ENCODE measurements at places on chromosomes 13 and 19.

DNA sequence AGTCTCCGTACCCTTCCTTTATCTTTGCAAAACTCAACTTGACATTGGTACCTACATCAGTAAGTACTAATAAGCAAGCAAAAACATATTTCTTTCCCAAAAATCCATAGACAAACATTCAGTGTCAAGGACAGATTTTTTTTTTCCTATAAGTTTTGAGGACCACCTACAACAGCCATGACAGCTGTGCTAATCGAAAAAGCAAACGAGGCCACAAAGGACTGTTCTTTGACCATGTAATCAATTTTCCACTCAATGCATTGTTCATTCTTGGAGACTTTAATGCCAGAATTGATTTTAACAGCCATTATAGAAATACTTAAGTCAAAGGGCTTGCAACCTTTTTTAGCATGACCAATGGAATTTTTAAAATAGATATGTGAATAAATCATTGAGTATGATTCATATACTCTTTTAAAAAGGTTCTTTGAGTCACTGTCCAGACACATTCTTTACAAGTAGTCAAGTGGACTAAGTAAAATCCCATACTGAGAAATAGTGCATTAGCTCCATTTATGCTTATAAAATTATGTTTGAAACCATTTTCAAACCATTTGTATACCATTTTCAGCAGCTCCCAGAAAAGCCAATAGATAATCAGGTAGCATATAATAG lies 323.9 kb downstream of the MZT1 start:
- no peak for DNase-seq

- no peak for DNase-seq
Measured at GRCh38 chr19:47520343-47520806, 5.5 kb upstream of the NAPA start.

DNA sequence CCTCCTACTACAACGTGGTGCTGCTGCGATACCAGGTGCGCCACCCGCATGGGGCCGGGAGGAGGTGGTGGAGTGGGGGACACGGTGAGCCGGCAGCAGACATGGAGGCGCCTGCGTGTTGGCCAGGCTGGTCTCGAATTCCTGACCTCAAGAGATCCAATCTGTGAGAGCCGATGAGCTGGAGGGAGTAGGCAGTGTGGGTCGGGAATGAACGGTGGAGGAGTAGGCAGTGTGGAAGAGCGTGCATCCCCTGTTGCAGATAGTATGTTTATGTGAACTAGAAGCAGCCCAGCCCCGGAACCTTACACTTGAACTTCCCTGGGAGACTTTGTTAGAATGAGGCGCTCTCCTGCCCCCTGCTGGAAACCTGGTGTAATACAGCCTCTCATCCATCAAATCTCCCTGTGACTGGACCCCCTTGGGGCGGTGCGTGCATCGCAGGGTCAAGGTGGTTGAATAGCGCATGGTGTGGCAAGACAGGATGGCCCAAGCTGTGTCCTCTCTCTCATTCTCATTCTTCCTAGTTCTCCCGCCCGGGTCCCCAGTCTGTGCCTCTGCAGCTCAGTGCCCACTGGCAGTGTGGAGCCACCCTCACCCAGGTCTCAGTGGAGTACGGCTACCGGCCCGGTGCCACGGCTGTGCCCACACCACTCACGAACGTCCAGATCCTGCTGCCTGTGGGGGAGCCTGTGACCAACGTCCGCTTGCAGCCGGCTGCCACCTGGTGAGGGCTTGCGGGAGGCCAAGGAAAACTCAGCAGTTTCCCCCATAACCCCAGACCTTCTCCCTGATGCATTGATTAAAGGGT lies 10.5 kb upstream of the B3GNT3 start:
- peak; percentile 32 for DNase-seq

DNA sequence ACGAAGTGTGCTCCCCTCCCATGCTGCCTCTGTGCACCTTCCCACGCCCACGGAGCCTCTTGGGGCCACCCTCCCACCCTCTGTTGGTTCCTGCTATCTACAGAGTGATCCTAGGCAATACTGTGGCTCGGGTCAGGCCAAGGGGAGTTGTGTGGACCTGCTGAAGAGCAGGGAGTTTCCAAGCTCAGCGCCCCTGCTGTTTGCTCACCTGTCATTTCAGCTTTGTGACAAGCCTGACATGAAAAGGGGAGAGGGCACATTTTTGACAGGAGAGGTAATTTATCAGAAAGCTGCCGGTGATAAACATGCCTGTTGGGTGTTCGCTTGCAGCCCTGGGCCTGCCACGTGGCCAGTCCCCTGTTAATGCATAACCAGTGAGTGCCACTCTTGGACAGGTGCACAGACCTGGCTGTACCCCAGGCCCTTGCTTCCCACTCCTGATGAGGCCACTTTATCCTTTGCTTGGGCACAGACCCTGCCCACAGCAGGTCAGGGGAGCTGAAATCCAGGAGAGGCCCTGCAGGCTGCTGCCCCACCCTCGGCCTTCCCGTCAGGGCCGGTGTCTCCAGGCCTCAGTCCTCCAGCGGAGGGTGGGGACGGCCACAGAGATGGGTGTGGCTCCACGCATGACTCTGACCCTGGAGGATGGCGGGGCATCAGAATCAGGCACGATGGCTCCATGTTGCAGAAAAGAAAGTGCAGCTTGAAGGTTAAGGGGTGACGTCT lies 201.5 kb upstream of the GPR12 start:
- DNase-seq = no peak

- no peak for DNase-seq
Measured at GRCh38 chr19:50906217-50906616, 5.0 kb downstream of the KLK4 start.

DNA sequence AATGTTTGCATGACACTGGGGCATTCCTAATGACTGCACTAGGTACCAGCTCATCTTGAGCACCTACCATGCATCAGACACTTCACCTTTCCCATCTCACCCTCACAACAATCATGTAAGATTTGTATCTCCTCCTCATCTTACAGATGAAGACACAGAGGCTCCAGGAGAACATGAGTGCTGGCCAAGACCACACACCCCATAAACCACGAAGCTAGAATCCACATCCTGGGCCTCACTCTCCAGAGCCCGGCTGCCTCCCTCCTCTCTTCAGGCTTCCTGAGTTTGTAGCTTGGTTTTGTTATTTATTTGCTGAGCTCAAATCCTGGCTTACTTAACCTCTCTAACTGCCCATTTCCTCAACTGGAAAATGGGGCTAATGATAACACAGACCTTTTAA lies 25.9 kb downstream of the FAM216B start:
- no peak for DNase-seq

DNA sequence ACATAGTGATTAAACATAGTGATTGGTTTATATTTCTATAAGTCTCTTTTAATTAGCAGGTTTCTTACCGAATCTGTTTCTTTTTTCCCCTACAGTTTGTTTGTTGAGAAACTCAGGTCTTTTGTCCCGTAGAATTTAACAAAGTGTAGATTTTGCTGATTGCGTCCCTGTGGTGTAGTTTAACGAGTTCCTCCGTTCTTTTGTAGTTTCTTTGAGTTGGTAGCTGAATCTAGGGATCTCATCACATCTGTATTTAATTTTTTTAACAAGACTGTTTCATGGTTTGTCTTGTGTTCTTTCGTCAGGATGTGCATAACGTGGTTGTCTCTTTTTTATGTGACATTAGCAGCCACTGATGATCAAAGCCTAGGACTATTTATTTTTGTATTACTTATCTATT lies 111.1 kb downstream of the AKAP11 start:
- DNase-seq = no peak

DNA sequence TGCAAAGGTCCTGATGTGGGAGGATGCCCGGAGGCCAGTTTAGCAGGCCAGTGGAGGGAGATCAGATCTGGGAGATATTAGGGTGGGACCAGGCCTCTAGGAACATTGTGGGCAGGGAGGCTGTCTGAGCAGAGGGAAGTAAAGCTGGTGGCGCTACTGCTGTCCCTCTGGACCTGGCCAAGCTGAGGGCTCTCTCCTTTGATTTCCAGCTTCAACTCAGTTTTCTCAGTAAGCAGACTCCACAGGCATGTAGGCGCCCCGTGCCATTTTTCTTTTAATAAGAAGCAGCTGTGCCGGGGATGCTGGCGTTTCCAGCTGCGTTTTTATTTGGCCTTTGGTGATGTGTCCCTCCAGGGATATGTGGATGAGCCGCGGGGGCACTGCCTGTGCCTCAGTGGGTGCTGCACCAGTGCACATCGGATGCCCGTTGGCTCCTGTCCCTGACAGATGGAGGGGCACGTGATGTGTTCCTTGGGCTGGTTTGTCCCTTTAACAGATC lies 6.7 kb downstream of the DNM2 start:
- DNase-seq = no peak

- DNase-seq = no peak
Measured at GRCh38 chr13:77172650-77173049, 145.7 kb upstream of the FBXL3 start.

DNA sequence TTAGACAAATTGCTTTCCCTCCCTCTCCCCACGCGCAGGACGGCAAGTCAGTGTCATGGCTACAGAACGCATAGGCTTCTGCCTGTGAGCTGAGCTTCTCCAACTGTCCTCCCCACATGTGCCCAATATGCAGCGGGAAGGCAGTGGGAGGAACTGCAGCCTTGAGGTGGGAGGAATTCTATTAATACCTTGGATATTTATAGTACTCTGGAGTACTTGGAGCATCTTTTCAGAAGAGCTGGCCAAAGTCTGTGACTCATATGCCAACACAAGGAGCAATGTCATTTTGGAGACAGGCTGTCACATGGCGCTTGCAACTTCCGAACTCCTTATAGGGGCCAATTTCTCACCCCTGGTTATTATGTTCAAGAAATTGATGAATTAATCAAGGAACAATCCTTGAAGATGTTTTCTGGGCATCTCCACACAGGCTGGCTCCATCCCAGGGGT lies 245.0 kb upstream of the SERP2 start:
- DNase-seq = no peak

DNA sequence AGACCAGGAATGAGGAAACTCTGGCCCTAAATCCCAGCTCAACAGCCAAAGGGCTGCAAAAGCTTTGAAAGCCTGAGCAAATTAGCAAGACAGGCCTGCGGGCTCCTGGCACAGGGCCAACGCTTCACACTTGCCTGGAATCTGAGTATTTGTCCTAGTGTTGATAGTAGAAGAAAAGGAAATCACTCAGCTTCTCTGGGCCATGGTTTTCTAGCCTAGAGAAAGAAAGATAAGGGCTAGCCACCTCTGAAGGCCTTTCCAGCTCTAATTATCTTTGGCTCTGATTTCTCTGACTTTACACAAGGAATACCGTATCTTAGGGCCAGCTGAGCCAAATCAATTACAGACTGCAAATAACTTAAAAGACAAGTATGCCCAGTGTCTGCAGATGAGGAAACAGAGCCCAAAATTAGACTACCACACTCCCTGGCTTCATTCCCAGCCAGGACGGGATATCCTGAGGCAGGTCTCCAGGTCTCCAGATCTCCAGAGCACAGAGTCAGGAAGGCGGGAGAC lies 69.6 kb downstream of the STK24 start:
- no peak for DNase-seq

DNA sequence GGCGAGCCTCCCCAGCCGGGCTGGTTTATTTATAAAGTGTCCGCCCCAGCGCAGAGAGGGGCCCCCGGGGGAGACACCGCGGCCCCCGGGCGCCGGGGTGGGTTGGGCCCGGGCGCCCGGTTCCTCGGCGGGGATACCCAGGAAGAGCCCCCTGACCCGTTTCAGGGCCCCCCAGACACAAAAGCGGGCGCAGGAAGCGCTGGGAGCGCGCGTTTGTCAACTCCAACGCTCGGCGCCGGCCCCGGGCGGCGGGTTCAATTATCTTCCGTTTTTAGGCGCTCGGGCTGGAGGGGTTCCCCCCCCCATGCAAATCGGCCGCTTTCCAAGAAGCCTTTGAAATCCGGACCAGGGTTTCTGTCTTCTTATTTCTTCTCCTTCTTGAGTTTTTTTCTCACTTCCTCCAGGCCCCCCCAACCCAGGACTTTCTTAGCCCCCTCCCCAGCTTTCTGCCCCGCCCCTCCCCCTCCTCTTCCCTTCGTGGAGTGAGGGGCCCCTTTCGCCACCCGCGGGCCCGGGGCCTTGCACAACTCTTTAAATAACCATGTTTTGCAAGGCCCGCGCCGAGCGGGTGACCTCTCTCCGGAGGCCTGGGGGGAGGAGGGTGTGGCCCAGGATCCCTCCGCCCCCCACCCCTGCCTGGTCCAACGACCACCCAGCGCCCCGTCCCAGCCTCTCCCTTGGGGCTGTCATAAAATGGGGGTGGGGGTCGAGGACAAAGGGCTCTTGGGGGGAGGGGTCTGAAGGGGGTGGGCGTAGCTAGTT lies 935 bp downstream of the ARID3A start:
- no peak for DNase-seq
